Activated naive CD8-positive, alpha-beta T cell treated with anti-CD3 and anti-CD28 coated beads, Interleukin-2, amount 10 ng/mL, durations not matched to agents 7 days and 5 days (primary cell): ENCODE measurements at places on chromosomes 7 and 10. TPM values are rescaled to one million over a fixed set of nuclear protein-coding genes. Genes with fewer than 3 reads are reported as not detected.
A peak's percentile ranks its signal among the peaks of the same experiment; 100 is the strongest.

The FOXI2 gene
- not detected for total RNA-seq

- H3K4me1 ChIP-seq = peaks cover 3% of the 10 kb centered on the region
- H3K27ac ChIP-seq = no peak overlapping the region
- peaks cover under 1% of the 10 kb centered on the region for H3K36me3 ChIP-seq
- peaks cover 15% of the 10 kb centered on the region for H3K27me3 ChIP-seq
- no peak overlapping the region for H3K4me3 ChIP-seq
These were observed 87.1 kb downstream of the CRTAC1 start for GRCh38 chr10:97943294-97943693.

GRCh38 chr7:2670720-2671391, 17.1 kb upstream of the AMZ1 start:
- no peak overlapping the region for H3K4me3 ChIP-seq
- DNase-seq = peak; percentile 82
- no peaks in the 10 kb centered on the region for H3K36me3 ChIP-seq
- peaks cover 53% of the 10 kb centered on the region for H3K27me3 ChIP-seq
- H3K4me1 ChIP-seq = peaks cover 7% of the 10 kb centered on the region

DNA sequence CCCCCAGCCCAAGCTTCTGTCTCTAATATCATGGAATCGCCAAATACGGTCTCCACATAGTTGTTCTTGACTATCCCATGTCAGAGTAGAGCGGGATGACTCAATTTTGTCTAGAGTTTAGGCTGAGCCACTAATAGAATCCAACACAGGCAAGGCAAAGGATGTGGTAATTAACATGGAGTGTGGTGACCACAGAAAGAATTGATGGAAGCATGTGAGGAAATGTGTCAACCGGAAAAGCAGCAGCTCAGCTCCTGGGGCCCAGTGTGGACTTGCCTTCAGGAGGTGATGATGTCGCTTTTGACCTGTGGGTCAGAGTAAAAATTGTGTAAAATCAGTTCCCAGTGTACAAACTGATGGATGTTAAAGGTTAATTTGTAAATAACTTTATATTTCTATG, 139.3 kb upstream of the KLF6 start:
- H3K27ac ChIP-seq = peak overlapping the region; percentile 45
- H3K36me3 ChIP-seq = peaks cover 19% of the 10 kb centered on the region
- DNase-seq = no peak
- H3K4me3 ChIP-seq = no peak overlapping the region
- H3K4me1 ChIP-seq = peaks cover 28% of the 10 kb centered on the region

- no peak overlapping the region for H3K27ac ChIP-seq
- peaks cover 6% of the 10 kb centered on the region for H3K27me3 ChIP-seq
- no peaks in the 10 kb centered on the region for H3K36me3 ChIP-seq
- no peaks in the 10 kb centered on the region for H3K4me1 ChIP-seq
These were observed 37.6 kb upstream of the MYO3A start for GRCh38 chr10:25896421-25896820.

DNA sequence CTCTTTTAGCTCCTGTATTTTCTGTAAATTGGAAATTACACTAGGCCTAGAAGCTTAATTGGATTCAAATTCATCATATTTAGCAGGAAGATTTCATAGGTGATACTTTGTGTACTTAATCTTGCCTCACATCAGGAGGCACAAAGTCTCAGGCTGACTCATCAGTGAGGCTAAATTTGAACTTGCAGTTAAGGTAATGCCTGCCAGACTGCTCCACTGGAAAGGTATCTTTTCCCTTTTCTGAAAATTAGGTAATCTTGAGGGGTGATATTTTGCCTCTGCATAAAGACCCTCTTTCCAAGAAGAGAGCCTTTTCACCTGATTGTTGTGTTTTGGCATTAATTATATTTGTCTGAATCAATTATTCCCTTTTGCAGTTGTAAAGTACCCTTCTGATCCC, 14.6 kb downstream of the PPIA start:
- H3K27me3 ChIP-seq = no peaks in the 10 kb centered on the region
- H3K27ac ChIP-seq = no peak overlapping the region
- H3K4me1 ChIP-seq = no peaks in the 10 kb centered on the region
- DNase-seq = no peak

The ATOH7 gene
- total RNA-seq = not detected

GRCh38 chr7:114790521-114790920, 131.4 kb upstream of the MDFIC start:
- no peak overlapping the region for H3K27ac ChIP-seq
- peaks cover 2% of the 10 kb centered on the region for H3K27me3 ChIP-seq

GRCh38 chr10:124119946-124120345, 26.5 kb upstream of the CHST15 start:
- H3K27me3 ChIP-seq = peaks cover 6% of the 10 kb centered on the region
- H3K4me3 ChIP-seq = no peak overlapping the region
- no peaks in the 10 kb centered on the region for H3K4me1 ChIP-seq
- H3K27ac ChIP-seq = no peak overlapping the region
- H3K36me3 ChIP-seq = no peaks in the 10 kb centered on the region

GRCh38 chr10:79303631-79304478, 43.4 kb upstream of the PPIF start:
- H3K27ac ChIP-seq = no peak overlapping the region
- H3K4me1 ChIP-seq = no peaks in the 10 kb centered on the region
- no peak for DNase-seq

The RET gene
- not detected for total RNA-seq

DNA sequence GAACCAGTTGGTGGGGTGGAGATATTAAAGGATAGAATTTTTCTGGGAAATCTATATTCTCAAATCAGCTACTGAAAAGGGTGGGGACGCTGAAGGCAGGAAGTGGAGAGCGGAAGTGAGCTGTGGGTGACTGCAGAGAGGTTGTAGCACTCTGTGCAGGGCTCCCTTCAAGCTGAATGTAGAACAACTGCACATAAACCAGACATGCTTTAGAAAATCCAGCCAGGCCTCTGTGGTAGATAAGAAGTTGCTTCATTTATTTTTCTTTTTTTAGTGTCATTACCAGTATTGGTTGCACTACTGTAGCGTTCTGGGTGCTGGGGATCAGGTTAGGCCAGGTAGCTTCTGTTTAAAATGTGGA, 127.8 kb downstream of the CELF2 start:
- peak overlapping the region; percentile 91 for H3K4me3 ChIP-seq
- H3K27me3 ChIP-seq = no peaks in the 10 kb centered on the region
- peak overlapping the region; percentile 98 for H3K27ac ChIP-seq
- peaks cover 83% of the 10 kb centered on the region for H3K4me1 ChIP-seq
- no peak for DNase-seq
- H3K36me3 ChIP-seq = peaks cover 1% of the 10 kb centered on the region

DNA sequence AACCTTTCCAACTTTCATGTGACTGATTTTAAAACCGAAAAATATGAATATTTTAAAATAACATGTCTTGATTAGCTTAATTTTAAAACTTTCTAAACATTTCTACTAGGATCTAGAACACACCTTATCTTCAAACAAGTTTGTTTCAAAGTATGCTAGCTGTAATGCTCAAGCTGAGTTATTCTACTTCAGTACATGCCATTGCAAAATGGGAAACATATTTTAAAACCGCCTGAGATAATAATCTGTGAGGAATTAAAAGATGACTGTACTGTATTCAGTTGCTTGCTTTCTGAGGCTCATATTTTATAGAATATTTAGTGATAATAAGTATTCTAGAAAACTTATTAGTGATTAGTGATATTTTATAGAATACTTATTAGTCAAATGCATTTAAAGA, 99.6 kb downstream of the LMBR1 start:
- H3K27ac ChIP-seq = no peak overlapping the region
- H3K4me3 ChIP-seq = no peak overlapping the region
- DNase-seq = no peak
- no peaks in the 10 kb centered on the region for H3K27me3 ChIP-seq
- no peaks in the 10 kb centered on the region for H3K4me1 ChIP-seq
- peaks cover 7% of the 10 kb centered on the region for H3K36me3 ChIP-seq

The TDRD1 gene
- 0.20 TPM for total RNA-seq

The SAP25 gene
- 57.6 TPM for total RNA-seq

DNA sequence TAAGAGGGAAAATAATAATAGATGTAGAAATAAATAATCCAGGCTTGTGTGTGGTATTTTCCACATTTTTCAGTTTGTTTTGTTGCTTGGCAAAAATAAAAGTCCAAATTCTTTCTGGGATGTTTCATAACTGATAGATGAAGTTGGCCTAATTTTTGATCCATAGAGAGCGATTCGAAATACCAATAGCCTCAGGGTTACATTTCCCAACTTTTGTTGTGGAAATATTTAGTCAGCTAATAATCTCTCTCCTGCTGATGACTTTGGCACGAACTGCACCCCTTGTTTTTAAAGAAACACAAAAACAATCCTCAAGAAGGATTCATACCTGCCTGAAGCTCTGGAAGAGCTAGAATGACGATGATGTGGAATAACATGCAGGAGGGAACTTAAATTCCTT, 483.2 kb downstream of the ADRA2A start:
- no peaks in the 10 kb centered on the region for H3K4me1 ChIP-seq
- peaks cover 2% of the 10 kb centered on the region for H3K27me3 ChIP-seq
- no peaks in the 10 kb centered on the region for H3K36me3 ChIP-seq
- DNase-seq = no peak
- H3K27ac ChIP-seq = no peak overlapping the region
- H3K4me3 ChIP-seq = no peak overlapping the region

DNA sequence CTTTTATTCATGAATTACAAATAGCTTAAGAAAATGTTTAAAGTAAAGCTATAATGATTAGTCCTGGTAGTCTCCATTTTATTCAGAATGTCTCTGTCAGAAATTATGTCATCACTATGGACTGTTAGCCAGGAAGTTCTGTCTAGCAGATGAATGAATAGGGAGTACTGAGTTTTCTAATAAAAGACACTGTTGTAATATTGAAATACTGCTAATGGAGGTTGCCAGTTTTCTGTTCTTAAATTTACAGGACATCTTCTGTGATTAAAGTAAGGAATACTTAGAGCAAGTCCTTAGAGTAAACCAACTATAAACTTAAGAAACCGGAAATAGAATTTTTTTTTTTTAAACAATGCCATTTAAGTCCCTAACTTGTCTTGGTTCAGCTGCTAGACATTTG, 309.8 kb downstream of the ADK start:
- DNase-seq = no peak
- no peak overlapping the region for H3K4me3 ChIP-seq
- H3K4me1 ChIP-seq = peaks cover 2% of the 10 kb centered on the region
- peaks cover 17% of the 10 kb centered on the region for H3K36me3 ChIP-seq
- H3K27ac ChIP-seq = no peak overlapping the region

The MBL2 gene
- not detected for total RNA-seq

The HOGA1 gene
- not detected for total RNA-seq

The SPDYE1 gene
- total RNA-seq = 0.11 TPM

The PTPRZ1 gene
- total RNA-seq = not detected

- no peak overlapping the region for H3K4me3 ChIP-seq
- H3K36me3 ChIP-seq = no peaks in the 10 kb centered on the region
- no peak for DNase-seq
- no peak overlapping the region for H3K27ac ChIP-seq
- H3K27me3 ChIP-seq = peaks cover 11% of the 10 kb centered on the region
These were observed 54.2 kb downstream of the RBM20 start for GRCh38 chr10:110698340-110698739.

GRCh38 chr7:157830331-157830730, 493.5 kb downstream of the DNAJB6 start:
- no peak for DNase-seq
- no peaks in the 10 kb centered on the region for H3K27me3 ChIP-seq
- H3K36me3 ChIP-seq = no peaks in the 10 kb centered on the region
- no peak overlapping the region for H3K27ac ChIP-seq

DNA sequence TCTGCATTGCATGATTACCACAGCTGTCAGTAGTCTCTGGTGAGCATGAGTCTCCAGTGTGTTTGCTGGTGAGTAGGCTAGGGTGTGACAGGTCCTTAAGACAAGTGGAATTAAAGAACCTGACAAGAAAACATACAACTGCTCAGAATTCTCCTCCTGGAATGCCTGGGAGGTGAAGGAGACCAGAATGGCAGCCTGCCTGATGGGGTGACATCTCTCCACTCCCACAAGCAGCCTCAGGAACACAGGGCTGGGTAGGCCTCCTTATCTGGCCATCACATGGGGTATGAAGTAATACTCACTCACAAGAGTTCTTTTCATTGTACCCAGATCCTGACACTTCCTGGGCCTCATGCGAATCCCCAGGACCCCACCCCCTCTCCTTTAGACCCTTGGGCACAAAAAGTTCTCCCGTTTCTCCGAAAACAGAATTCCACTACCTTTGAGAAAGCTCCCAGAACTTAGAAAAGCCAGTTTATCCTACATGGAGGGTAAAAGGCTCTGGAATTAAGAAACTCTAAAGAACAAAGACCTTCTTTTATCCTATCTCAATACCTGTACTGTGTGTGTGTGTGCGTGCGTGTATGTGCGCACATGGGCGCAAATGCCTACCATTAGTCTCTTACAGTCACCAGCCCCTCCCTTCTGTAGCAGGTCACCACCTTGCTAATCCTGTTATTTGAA, 33.4 kb upstream of the C1GALT1 start:
- H3K4me3 ChIP-seq = no peak overlapping the region
- no peaks in the 10 kb centered on the region for H3K27me3 ChIP-seq
- no peak for DNase-seq
- H3K36me3 ChIP-seq = peaks cover 12% of the 10 kb centered on the region
- peaks cover 6% of the 10 kb centered on the region for H3K4me1 ChIP-seq
- no peak overlapping the region for H3K27ac ChIP-seq

GRCh38 chr10:4511509-4511908, 314.5 kb upstream of the AKR1E2 start:
- H3K4me3 ChIP-seq = no peak overlapping the region
- peaks cover 8% of the 10 kb centered on the region for H3K4me1 ChIP-seq
- no peaks in the 10 kb centered on the region for H3K36me3 ChIP-seq
- no peak for DNase-seq
- peaks cover 29% of the 10 kb centered on the region for H3K27me3 ChIP-seq

- H3K27me3 ChIP-seq = no peaks in the 10 kb centered on the region
- no peak overlapping the region for H3K4me3 ChIP-seq
- no peaks in the 10 kb centered on the region for H3K4me1 ChIP-seq
- no peaks in the 10 kb centered on the region for H3K36me3 ChIP-seq
These were observed 102.4 kb upstream of the LRGUK start for GRCh38 chr7:134024739-134025138.

GRCh38 chr10:103838862-103839518, 16.4 kb downstream of the SH3PXD2A start:
- no peak overlapping the region for H3K4me3 ChIP-seq
- no peak overlapping the region for H3K27ac ChIP-seq
- peaks cover 2% of the 10 kb centered on the region for H3K27me3 ChIP-seq
- no peaks in the 10 kb centered on the region for H3K36me3 ChIP-seq
- DNase-seq = no peak
- H3K4me1 ChIP-seq = no peaks in the 10 kb centered on the region

DNA sequence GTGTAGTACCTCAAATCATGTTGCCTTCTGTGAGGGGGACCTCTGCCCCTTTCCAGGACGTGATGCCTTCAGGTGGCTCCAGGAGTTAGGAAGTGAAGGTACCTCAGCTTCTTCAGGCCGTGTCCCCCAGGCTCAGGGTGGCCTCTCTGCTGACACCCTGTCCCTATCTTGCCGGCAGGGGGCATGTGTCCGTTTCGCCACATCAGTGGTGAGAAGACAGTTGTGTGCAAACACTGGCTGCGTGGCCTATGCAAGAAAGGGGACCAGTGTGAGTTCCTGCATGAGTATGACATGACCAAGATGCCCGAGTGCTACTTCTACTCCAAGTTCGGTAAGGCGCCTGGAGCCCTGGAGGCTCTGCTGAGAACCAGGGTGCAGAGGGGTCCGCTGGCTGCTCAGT, 9.2 kb downstream of the CPSF4 start:
- H3K36me3 ChIP-seq = peaks cover 19% of the 10 kb centered on the region
- H3K4me1 ChIP-seq = peaks cover 3% of the 10 kb centered on the region
- DNase-seq = no peak
- H3K4me3 ChIP-seq = no peak overlapping the region
- no peaks in the 10 kb centered on the region for H3K27me3 ChIP-seq
- H3K27ac ChIP-seq = no peak overlapping the region
